ENCODE measurements at places on chromosomes 12 and 14.
A peak's percentile ranks its signal among the peaks of the same experiment; 100 is the strongest.

DNA sequence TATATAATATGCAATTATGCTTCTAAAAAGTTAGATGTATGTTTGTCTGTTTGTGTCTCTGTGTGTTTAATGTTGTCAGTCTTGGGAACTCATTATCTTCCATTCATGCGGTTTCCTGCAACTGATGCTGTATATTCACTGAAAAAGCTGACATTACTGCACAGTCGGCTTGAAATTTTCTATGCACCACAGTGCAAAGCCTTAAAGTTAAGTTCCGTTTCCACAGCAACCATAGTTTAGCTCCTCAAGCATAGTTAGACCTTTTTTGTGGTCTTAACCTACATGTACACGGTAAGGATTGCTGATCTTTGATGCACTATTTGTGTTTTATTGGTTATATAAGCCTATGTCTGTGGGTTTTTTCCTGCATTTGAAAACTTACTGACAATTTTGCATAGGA lies 309.4 kb downstream of the KCNC2 start:
- no peak for DNase-seq

DNA sequence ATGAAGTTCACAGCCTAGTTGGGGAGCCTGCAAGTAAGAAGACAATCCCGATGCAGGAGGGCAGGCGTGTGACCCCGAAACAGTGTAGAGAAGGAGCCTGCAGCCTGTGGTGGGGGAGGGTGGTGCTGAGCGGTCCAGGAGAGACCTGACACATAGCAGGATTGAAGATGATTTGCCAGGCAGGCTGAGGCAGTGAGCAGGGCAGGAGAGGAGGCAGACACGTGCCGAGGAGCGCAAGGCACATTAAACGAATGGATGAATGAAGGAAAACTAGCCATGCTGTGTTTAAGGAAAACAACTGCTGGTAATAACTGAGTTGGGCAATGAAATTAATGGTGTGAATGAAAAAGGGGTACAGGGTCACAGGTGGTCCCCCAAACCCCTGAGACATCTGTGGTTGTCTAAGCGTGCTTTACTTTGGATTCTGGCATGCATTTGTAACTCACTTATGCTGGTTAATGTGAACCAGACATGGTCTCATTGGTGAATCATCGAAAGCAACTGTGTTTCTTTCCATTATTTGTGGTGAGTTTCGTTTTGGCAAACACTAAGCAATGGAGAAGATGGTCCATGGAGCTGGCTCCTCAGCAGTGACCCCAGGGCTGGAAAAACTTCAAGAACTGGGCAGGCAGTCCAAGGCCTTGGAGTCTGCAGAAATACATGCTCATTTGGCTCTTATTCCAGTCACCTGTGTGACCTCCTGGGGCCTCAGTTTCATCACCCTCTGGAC lies 96.9 kb upstream of the EVL start:
- DNase-seq: no peak

- DNase-seq: no peak
Observed at GRCh38 chr14:100083706-100084105, 18.5 kb downstream of the EVL start.

GRCh38 chr14:76546426-76547221 lies 170.7 kb downstream of the ESRRB start:
- peak; percentile 18 for DNase-seq

GRCh38 chr12:51171884-51172514 lies 936 bp downstream of the TFCP2 start:
- no peak for DNase-seq

- no peak for DNase-seq
Observed at GRCh38 chr12:43836475-43836989, 651 bp downstream of the TMEM117 start.

- DNase-seq: peak; percentile 100
Observed at GRCh38 chr14:23095196-23096108, at the start of gene C14orf119. TSS of gene C14orf119 (plus strand) at chr14:23095505. CDS start at chr14:23097659, 2,154 bp downstream.

DNA sequence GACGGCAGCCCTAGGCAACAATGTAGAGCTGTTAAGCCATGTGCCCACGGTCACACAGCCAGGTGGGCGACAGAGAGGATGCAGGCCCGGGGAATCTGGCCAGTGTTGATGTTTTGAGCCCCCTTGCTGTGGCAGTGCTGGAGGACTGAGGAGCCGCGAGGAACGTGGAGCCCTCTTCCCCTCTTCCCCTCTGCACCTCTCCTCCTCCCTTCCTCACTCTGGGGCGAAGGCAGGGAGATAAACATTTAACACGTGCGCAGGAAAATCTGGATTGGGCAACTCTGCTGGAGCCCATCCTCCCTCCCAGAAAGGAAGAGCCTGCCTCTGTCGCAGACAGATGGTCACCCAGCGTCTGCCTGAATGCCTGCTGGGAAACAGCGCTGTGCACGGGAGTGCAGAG lies 376.8 kb downstream of the FUT8 start:
- no peak for DNase-seq

GRCh38 chr12:92417373-92417772 lies 271.7 kb upstream of the BTG1 start:
- no peak for DNase-seq

- no peak for DNase-seq
Observed at GRCh38 chr12:7571257-7571656, 67.7 kb upstream of the CD163 start.

DNA sequence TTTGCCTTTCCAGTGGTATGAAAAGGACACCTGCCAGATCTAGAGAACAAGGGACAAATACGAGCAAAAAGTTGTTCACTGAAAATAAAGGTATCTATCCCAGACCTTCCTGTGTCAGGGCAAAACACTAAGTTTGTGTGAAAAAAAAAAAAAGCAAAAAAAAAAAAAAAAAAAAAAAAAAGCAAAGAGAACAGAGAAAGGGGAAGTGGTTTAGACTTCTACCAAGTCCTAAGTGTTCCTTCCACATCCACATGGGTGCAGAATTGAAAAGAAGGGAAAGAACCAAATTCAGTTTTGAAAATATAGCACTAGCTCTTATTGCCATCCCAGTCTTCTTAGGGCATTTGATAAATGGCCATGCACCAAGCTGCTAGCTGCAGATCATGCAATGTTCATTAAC lies 41.7 kb downstream of the ZCRB1 start:
- no peak for DNase-seq

GRCh38 chr14:59406454-59407245 lies 58.5 kb downstream of the GPR135 start:
- DNase-seq: no peak

DNA sequence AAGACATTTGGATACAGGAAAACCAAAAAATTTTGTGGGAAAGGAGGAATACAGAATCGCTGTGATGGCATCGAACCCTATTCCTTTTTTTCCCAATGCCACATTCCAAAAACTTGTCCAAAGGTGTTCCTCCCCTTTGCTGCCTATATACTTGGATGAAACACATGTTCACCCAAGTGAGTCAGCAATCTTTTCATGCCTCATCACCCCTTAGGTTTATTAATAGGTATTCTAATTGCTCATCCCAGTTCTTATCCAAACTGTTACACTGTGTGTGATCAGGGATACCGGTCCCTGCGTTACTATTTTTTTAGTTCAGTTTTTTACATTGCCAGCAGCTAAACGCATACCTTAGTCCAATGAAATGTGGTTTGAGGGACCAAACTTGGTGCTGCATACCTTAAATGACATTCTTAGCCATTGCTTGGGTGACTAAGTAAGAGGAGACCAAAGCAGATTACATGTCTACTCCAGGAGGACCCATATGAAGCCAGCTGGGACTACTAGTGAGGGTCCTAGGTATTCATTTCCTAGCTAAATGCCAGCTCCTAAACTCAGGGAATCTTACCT lies 20.6 kb upstream of the ST8SIA1 start:
- DNase-seq: no peak

DNA sequence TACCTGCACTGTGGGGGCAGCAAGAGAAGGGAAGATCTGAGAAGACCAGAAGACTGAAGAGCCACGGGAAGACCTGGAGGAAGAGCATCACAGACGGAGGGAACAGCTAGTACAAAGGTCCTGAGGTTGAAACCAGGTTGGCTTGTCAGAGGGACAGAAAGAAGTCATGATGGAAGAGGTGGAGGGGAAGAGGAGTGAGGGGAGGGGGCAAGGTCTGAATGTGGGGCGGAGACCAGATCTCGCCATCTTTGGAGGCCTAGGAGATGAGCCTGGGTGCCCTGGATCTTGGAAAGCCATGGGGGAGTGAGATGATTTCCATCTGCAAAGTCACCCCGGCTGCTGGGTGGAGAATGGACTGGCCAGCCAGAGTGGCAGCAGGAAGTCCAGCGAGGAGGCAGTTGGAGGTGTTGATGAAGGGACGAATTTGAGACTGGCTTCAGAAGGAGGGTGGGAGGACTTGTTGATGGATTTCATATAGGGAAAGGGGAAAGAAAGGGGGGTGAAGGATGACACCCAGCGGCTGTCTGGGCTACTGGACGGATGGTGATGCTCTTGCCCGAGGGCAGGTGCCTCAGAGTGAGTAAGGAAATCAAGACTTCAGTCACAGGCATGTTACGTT lies 14.6 kb upstream of the UBC start:
- DNase-seq: no peak

DNA sequence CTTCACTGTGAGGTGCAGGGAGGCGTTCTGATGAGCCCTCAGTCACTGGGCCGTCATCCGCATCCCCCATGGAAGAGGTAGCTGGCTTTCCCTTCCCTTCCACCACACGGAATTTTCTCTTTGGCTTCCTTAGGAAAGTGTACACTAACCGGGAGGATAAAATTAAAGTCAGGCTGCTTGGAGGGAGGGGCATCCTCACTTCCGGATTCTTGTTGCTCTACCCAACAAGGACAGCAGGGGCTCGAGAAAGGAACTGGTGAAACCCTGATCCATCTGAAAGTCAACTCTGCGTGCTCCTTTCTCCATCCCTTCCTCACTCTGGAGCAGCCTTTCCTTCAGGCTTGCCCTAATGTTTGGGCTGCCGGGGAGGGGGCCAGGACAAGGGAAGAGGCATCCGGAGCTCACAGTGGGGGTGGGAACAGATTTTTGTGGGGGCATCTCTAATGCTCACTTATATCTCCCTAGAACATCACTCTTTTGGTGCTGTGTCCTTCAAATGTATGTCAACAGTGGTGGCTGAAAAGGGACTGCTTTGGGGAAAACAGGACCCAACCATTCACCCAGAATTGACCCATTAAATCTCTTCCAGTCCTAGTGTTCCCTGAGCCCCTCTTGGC lies 101.4 kb upstream of the FKBP4 start:
- peak; percentile 46 for DNase-seq

- no peak for DNase-seq
Observed at GRCh38 chr14:87799400-87799799, 193.6 kb downstream of the GALC start.

DNA sequence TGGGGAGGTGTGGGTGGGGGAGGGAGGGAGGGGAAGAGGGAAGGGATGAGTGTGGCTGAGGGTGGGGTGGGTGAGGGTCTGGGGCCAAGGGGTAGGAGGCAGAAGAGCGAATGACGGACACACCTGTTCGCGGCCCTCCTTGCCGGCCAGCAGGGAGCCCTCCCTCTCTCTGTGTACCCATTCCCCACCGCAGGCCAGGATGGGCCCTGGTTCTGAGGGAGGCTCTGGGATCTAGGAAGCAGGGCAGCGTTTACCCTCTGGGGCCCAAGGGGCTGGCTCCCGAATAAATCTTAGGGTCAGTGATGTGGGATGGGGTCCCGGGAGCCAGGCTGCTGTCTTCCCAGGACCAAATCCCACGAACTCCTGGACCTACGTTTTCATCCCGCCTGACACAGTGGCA lies 46.0 kb upstream of the ESRRB start:
- DNase-seq: no peak

- DNase-seq: no peak
Observed at GRCh38 chr14:84361476-84361875, 1168.5 kb upstream of the FLRT2 start.

GRCh38 chr14:91410771-91411536 lies 6.7 kb downstream of the CCDC88C start:
- peak; percentile 43 for DNase-seq

DNA sequence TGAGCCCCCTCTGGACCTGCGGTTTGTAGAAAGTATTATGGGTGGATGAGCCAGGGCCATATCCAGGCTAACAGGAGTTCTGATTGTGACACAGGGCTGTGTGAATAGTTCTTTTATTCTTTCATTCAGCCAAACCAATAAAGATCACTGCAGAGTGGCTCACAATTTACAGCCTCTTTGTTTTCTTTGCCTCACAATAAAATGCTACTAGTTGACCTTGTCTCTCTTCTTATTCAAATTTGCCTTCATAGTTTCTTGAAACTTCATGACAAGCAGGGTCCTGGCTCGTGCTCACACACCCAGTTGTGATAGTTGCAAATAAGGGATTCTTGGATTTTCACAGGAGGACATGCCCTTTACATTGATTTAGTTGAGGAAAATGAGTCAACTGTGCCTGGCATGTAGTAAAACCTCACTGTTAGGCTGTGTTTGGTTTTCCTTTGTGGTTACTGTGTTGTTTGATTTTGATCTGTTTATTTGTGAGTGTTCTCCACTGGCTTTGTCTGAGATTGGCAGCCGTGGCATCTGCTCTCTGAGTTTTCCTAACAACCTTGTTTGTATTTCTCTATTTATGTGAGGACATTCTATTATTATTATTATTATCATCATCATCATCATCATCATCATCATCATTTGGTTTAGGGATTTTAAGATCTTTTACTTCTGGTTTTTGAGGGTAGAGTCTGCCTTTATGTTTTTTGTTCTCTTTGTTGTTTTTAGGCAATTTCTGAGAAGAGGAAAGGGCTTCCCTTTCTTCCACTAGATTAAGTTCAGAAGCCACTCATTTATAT lies 2.7 kb upstream of the KRT6B start:
- DNase-seq: no peak

GRCh38 chr12:15852383-15852782 lies 29.8 kb upstream of the STRAP start:
- no peak for DNase-seq

GRCh38 chr12:22447223-22447622 lies 97.1 kb downstream of the C2CD5 start:
- DNase-seq: no peak

GRCh38 chr12:127712561-127712960 lies 554.4 kb upstream of the TMEM132C start:
- no peak for DNase-seq

- no peak for DNase-seq
Observed at GRCh38 chr12:69595689-69596088, 10.4 kb downstream of the CCT2 start.

DNA sequence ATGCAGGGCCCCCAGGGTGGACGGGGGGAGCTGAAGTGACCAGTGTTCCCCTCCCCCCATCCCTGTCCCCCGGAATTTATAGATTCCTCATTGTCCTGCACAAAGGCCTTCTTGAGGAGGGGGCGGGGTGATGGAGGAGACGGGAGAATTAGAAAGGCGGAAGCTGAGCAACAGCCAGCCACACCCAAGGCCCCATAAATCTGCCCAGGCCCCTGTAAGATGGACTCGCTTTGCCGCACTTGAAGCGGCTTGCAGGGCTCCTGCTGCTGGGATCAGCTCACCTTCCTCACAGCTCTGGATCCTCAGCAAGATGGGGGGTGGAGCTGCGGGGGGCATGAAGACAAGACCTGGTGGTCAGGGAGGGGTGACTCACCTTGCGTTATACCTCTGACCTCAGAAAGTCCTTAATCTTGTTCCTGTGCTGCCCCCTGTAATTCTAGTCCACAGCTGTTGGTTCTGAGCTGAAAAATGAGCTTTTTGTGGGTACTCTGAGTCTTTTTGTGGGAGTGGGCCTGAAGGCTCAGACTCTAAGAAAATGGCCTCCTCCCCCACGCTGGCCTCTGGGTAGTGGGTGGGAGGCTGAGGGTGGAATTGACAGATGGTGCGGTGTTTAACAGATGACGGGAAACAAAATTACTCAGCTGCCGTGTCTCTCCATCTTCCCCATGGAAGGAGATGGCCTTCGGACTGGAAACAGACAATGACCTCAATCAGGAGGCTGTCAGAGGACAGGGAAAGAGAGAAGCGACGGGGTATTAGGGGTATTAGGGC lies 15.8 kb upstream of the ANKRD33 start:
- no peak for DNase-seq

- DNase-seq: no peak
Observed at GRCh38 chr12:28987538-28988324, 161.3 kb upstream of the FAR2 start.
